ENCODE measurements at places on chromosomes 3 and 15.

GRCh38 chr15:52568601-52569585 is at the start of gene ARPP19:
Gene ARPP19, minus strand, starts transcription at chr15:52569030. Its CDS starts 138 bp downstream, at chr15:52568892.
- peak; percentile 90 for DNase-seq

GRCh38 chr3:4581920-4582611 is 88.9 kb downstream of the ITPR1 start:
- DNase-seq: no peak

DNA sequence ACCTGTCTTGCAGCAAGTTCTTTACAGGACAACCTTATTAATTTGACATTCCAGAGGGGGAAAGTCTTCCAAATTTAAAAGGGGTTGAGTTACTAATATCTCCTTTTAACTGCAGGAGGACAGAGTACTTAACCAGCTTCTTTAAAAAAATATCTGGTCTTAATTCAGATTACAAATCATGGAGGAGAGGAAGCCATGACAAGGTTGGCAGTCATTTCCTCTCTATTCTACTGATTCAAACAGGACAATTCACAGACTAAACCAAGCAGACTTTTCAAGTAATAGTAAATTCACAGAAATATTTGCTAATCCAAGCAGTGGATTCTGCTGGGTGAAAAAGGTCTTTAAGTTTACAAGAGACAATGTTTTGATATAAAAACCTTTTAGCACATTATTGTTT is 185.3 kb downstream of the CFAP20DC start:
- no peak for DNase-seq

DNA sequence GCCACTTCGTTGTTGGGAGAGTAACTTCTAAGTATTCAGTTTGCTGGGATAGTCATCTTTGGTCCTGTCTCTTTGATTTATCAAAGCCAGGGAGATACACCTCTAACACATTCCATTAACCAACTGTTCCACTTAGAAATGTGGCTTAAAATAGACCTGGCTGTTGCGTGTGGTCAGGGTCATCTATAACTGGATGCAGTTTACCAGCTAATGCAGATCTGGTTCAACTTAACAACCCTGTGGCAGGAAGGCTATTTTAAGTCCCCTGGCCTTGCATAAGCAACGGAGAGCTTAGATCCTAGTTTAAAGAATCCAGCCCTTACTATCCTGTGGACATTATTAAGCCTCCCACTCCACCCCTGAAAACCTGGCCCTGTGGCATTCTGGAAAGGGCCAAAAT is 28.1 kb upstream of the CAPN3 start:
- no peak for DNase-seq

GRCh38 chr3:43515970-43516635 is 105.7 kb downstream of the ANO10 start:
- no peak for DNase-seq

DNA sequence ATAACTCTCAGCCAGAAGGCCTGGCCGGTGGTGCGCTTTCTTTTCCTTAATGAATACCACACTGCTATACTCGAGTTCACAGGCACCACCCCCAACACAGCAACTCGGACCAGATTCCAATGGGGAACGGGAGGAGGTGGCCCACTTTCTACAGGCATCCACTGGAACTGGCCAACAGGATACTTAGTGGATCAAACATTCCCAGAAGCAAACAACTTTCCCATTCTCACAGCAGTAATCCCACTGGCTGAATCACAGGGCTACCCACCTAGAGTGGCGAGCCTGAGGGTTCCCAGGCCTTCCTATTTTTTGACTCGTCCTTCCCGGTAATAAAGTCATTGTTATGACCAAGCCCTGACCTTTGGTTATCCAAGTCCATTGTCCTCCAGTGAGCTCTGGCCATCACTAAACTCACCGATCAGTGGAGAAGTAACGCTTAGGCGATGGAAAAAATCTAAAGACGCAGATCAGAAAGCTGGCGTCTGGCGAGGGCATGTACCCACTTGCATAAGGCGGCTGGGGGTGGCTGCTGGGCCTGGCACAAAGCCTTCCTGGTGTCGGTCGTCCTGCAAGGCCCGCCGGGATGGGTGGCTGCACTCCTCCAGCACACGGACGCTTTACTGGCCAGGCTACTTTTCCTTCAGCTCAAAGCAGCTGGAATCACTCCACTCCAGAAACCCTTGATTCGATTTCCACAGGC is 1.2 kb downstream of the EOGT start:
- no peak for DNase-seq

DNA sequence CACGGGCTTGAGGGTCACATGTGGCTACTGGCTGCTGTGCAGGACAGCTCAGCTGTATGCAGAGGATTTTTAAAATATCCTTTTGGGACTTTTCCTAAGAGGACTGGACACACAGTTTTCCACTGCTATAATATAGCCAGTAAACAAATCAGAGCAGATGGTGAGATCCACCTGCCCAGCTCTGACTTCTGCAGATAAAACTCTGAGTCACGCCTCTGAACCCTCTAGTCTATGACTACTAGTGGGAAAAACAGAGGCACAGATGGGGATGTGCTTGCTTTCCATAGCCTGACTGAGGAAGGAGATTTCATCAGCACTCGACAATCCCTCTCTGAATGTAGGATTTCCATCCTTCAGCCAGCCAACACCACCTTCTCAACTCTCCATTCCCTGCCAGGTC is 45.1 kb downstream of the COLQ start:
- no peak for DNase-seq

GRCh38 chr3:14651440-14652251 is at the start of gene CCDC174:
Gene CCDC174, plus strand, starts transcription at chr3:14651762. Its CDS starts 75 bp downstream, at chr3:14651837.
- DNase-seq: peak; percentile 92

GRCh38 chr3:119703820-119704531 is 1.2 kb downstream of the CFAP91 start:
- no peak for DNase-seq

DNA sequence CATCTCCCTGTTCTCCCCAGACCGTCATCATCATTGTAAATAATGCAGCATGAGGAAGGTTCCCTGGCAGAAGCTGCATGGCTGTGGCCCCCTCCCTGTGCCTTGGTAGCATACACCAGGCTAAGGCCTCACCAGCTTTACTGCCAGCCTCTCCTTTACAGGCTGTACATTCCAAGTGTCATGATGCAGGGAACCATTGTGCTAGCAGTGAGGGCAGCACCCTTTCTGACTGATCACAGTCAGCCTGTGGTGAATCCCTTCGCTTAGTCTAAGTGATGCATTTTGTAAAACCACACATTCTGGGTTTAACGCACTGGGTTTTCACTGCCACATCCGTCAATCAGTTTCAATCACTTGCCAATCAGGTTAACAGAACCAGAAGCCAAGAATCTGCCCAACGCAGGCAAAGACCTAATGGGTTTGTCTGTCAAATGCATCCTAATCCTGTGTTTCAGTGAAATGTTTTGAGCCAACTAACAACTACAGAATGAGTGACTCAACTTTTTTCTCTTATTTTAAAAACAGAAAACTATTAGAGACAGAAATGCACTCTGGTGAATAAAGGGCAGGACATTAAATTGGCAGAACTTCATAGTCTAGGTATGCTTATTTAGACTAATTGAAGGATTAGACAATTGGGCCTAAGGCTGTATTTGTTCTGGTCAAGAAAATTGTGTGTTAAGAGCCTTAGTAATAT is 225.9 kb upstream of the DPH6 start:
- no peak for DNase-seq

DNA sequence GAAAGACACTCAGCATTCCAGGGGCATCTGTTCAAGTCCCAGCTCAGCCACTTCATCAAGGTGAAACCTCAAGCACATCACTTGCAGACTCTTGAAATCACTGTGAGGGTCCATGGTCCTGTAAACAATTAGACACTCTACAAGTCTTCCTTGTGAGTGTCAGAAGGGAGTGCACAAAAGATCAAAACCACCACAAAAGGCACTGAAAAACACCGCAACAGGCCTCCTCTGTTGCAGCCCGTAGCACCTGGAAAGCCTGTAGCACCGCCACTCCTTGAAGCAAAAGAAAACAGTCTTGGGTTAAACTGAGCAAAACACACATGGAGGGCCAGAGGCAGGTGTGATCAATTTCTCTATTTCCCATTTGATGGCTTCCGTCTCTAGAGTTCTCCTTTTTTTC is 63.8 kb upstream of the SNRK start:
- DNase-seq: no peak

GRCh38 chr15:83327041-83327440 is 42.6 kb upstream of the BNC1 start:
- DNase-seq: no peak

DNA sequence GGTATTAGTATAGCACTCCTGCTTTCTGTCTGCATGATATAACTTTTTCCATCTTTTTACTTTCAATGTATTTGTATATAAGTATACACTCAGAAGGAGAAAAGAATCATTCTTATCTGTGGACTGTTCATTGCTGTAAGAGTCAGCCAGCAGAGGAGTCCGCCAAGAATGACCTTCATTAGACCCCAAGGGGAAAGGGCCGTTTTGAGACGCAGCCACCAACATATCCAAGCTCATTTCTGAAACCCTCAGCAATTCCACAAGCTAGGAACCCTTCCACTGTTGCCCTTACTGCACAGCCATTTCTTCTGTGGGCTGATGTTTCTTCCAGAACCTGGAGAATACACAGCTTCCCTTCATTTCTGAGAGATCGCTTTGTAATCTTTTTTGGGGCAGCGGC is 301.8 kb downstream of the ADAMTS17 start:
- no peak for DNase-seq

- no peak for DNase-seq
These were observed 18.5 kb downstream of the TNK2 start for GRCh38 chr3:195889870-195890295.

DNA sequence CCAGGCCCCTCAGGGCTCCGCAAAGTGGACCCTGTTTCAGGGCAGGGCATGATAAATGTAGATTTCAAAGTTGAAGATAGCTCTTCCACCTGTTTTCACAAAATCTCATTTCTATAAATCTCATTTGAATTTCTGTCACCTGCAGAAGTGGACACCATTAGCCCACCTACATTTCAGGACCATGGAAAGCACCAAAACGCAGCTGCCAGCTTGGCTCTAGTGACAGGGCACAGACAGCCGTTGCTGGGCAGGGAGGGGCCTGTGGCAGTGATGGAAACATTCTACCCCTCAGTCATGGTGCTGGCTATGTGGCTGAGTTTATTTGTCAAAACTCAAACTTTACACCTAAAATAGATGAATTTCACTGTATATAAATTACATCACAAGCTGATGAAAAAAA is 40.4 kb downstream of the PRR23E start:
- peak; percentile 12 for DNase-seq

DNA sequence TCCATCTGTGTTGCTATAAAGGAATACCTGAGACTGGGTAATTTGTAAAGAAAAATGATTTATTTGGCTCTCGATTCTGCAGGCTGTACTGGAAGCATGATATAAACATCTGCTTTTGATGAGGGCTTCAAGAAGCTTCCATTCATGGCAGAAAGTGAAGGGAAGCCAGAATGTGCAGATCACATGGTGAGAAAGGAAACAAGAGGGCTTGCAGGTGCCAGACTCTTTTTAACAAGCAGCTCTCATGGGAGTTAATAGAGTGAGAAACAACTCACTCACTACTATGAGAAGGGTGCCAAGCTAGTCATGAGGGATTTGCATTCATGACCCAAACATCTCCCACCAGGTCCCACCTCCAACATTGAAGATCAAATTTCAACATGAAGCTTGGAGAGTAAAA is 247.2 kb downstream of the ZIC4 start:
- no peak for DNase-seq

DNA sequence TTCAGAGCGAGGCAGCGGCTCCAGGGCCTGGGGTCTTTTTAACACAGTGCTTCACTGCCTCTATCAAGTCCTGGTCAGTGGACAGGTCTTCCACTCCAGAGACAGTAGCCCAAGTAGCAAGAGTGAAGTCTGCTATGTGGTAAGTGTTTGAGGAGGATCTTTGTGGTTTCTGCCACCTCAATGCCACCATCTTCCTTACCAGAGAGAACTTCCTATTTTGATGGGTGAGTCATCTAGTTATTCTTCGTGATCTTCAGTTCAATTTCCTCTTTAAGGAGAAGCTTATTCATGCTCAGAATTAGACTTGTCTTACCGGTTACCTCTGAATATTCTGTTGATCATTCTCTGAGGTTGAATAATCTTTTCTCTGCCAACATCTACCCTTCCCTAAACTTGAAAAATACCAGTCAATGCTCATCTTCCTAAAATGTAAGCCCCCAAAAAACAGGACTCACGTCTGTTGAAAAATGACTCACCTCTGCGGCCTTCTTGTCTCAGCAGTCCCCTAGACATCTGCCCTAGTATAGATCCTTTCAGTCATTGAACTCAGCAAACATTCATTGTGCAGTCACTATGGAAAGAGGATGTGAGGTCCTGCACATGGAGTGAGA is 32.2 kb upstream of the BCL6 start:
- DNase-seq: no peak

- no peak for DNase-seq
These were observed 233.2 kb upstream of the TPM1 start for GRCh38 chr15:62809115-62809967.

DNA sequence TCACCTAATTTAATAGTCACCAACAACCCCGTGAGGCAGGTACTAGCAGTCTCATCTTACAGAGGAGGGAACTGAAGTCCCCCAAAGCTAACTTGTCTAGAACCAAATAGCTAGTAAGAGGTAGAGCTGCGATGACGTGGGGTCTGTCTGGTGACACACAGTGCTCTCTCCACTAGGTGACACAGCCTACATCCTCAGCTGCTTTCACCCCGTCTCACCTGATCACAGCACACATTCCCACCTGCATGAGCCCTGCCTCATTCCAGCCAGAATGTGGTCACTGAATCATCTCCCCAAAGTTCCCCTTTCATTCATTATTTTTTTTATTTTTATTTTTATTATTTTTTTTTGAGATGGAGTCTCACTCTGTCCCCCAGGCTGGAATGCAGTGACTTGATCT is 21.3 kb upstream of the MAGEF1 start:
- no peak for DNase-seq

- DNase-seq: no peak
These were observed 51.7 kb downstream of the SH3GL3 start for GRCh38 chr15:83498801-83499200.

GRCh38 chr3:186137051-186137685 is 28.3 kb upstream of the ETV5 start:
- DNase-seq: no peak

GRCh38 chr3:123695731-123696640 is 111.1 kb upstream of the HACD2 start:
- no peak for DNase-seq

DNA sequence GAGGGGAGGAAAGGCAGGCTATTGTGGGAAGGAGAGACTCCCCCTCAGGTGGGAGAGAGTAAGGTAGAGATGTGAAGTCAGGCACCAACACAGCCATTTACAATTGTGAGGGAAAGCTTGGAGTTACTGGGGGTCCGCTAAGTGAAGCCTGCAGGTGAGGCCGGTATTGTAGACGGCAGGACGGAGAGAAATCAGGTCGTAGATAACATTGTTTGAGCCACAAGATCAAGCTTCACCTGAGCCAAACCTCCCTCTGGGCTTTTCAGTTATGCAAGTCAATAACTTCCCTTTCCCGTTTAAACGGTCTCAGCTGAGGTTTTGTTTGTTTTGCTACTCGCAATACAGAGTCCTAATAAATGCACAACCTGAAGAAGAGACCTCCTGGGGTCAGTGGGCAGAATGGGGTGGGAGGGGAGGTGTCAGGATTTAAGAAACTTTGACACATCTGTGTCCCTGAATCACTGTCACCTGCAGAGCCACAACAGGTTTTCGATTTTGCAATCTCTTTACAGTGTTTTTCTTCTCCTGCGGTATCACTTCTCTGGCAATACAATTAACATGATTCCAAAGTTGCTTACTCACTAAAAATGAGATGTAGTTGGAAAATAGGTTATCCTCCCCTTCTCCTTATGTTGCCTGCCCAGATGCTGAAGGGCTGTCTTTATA is 72.0 kb upstream of the GLCE start:
- no peak for DNase-seq
